ENCODE measurements at places on chromosomes 11 and 22.

DNA sequence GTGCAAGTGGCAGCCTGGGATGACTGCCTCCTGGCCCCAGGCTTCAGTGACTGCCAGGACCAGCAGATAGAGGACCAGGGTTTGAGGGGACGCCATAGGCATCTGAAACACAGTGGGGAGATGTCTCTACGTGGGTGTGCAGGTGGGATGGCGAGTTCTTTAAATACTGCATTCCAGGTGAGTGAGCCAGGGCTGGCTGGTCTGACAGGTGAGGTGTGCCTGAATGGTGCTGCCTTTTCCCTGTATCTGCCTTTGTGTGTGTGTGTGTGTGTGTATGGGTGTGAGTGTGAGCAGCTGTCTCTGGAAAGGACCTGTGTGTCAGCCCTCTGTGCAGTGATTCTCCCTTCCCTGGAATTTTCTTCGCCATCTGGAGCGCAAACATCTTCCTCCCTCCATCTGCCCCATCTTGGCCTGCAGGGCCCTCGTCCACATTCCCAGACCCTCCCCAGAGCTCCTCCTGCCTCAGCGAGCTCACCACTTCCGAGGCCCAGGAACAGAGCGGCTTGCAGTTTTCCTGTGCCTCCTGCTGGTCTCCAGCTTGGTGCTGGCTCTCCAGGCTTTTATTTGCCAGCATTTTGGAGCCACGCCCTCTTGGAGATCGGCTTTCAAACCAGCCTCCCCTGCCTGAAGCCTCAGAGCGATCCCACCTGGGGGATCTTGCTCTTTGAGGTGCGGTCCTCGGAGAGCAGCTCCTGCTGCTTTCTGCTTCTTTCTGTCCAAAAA is at the start of gene GPHA2:
TSS of gene GPHA2 (minus strand) at position 535 of the 723 bp plus-strand sequence. CDS start at position 102, 433 bp downstream.
- H3K36me3 ChIP-seq: no peaks in the 10 kb centered on the region
- H3K4me3 ChIP-seq: no peak within 1 kb of the TSS
- peaks cover 6% of the 10 kb centered on the region for H3K4me1 ChIP-seq
- no peak for DNase-seq

DNA sequence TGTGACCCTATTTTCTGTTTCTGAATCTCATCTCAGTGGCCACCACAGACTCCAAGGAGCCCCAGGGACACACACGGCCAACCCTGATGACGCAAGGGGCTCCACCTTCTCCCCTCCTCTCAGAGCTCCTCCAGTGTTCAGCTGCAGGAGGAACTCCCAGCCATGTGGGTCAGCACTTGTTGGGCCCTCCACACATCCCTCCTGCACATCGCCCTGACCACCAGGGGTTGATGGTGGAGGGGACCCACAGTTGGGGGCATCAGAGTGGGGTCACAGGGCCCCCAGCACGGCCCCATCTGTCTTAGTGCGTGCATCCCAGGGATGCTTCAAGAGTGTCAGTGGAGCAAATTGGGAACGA is 499.6 kb downstream of the BRD1 start:
- peaks cover 22% of the 10 kb centered on the region for H3K4me1 ChIP-seq
- H3K36me3 ChIP-seq: no peaks in the 10 kb centered on the region
- H3K27ac ChIP-seq: no peak overlapping the region
- H3K4me3 ChIP-seq: no peak overlapping the region
- no peak for DNase-seq

GRCh38 chr11:10092426-10092825 is 201.6 kb downstream of the SBF2 start:
- no peak overlapping the region for H3K4me3 ChIP-seq
- H3K36me3 ChIP-seq: no peaks in the 10 kb centered on the region
- no peaks in the 10 kb centered on the region for H3K4me1 ChIP-seq
- no peaks in the 10 kb centered on the region for H3K27me3 ChIP-seq

GRCh38 chr11:119594639-119595249 is 134.3 kb downstream of the NECTIN1 start:
- no peak overlapping the region for H3K27ac ChIP-seq
- H3K27me3 ChIP-seq: no peaks in the 10 kb centered on the region
- no peaks in the 10 kb centered on the region for H3K36me3 ChIP-seq
- no peak for DNase-seq
- H3K4me3 ChIP-seq: no peak overlapping the region

DNA sequence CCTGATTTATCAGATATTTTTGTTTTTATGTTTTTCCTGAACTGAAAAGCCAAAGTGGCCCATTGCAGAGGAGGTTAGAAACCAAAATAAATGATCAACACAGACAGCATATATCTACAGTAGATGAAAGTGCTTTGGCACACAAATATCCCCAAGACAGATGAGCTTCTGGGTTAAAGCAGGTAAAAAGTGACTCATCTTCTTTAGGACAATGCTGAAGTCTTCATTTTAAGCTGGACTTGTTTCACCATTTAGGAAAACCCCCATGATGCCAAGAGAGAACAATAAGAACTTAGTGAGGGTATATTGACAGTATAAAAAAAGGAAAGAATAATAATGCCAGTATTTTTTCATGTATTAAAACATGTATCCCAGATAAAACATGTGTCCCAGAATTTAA is 100.8 kb upstream of the OR9G4 start:
- no peaks in the 10 kb centered on the region for H3K27me3 ChIP-seq
- DNase-seq: no peak
- no peak overlapping the region for H3K27ac ChIP-seq
- no peaks in the 10 kb centered on the region for H3K36me3 ChIP-seq
- H3K4me3 ChIP-seq: no peak overlapping the region
- H3K4me1 ChIP-seq: no peaks in the 10 kb centered on the region

- no peak overlapping the region for H3K27ac ChIP-seq
- no peak overlapping the region for H3K4me3 ChIP-seq
- H3K4me1 ChIP-seq: no peaks in the 10 kb centered on the region
- no peak for DNase-seq
- H3K36me3 ChIP-seq: no peaks in the 10 kb centered on the region
These were observed 10.0 kb upstream of the FAM83F start for GRCh38 chr22:39984746-39985145.

Measured in Karpas-422 (cell line).